Left forelimb (tissue), 1 donor: ENCODE measurements at places on chromosomes 12 and 14.

GRCh38 chr14:67524634-67524963, 8.5 kb upstream of the PLEKHH1 start:
- DNase-seq = no peak

DNA sequence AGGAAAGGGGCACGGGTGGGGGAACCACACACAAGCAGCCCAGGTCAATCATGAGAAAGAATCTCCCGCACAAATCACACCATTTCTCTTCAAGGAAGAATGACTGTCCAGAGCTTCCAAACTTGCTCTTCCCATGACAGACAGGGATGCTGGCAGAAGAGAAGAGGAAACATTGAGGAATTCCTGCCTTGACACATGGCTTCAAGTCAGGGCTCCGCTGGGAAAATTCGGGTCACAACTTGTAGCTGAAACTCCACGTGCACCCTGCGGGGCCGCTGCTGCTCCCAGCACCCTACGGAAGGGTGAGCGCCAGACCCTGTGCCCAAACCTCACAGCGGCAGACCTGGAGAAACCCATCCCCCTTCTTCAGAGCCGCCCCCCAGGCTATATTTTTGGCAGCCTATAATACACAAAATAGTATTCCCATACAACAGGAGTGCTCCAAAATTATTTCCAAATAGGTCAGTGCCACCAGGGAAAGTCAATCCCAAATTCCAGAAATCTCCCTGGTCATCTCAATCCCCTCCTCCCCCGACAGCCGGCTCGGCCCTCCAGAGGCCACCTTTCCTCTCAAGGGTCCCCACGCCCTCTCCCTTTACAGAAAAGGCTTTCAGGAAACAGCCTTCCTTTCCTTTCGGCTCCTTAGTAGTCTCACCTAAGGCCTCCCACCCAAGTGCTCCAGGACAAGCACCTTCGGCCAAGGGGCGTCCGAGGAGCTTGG, 1.3 kb downstream of the TMEM132D start:
- no peak for DNase-seq

DNA sequence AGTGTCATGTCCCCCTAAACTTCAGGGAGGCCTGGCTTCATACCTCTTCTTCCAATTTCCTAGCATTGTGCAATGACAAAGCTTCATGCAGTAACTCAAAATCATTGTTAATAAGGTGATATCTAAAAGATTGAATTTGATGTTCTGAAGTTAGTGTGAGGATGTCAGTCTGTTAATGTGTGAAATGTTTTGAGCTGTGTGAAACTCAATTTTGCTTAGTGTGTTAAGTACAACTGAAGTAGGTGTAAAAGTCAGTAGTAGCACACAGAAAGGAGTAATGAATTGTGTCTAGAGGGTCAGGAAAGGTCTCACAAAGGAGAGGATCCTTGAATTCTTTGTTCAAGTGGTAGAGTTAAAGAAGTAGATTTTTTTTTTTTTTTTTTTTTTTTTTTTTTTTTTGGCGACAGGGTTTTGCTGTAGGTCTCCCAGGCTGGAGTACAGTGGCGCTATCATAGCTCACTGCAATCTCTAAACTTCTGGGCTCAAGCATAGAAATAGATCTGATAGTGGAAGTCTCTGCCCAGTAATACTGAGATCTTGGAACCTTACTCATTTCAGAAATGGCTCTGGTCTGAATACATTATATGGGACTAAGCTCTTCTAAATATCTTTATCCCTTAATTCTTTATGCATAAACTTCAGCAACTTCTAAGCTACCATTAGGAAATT, 63.9 kb downstream of the FUT8 start:
- no peak for DNase-seq

- DNase-seq = no peak
These were observed 70.9 kb upstream of the SLC38A4 start for GRCh38 chr12:46896680-46897079.
